ENCODE measurements at places on chromosomes 5 and 9. TPM values are rescaled to one million over a fixed set of nuclear protein-coding genes. Genes with fewer than 3 reads are reported as not detected.

Gene FOXD4L4
- total RNA-seq: not detected

Gene SLC36A2
- total RNA-seq: not detected

Gene CEP78
- total RNA-seq: 22.3 TPM

Gene LMX1B
- 5.6 TPM for total RNA-seq

Gene SPINK4
- not detected for total RNA-seq

Gene NOL6
- 34.5 TPM for total RNA-seq

Gene SH3PXD2B
- 90.2 TPM for total RNA-seq

Gene WNT8A
- not detected for total RNA-seq

Measured in SK-MEL-5 (cell line).